ENCODE measurements at places on chromosomes 3 and 15.

- no peak for DNase-seq
Observed at GRCh38 chr3:139894643-139894989, 40.4 kb upstream of the CLSTN2 start.

DNA sequence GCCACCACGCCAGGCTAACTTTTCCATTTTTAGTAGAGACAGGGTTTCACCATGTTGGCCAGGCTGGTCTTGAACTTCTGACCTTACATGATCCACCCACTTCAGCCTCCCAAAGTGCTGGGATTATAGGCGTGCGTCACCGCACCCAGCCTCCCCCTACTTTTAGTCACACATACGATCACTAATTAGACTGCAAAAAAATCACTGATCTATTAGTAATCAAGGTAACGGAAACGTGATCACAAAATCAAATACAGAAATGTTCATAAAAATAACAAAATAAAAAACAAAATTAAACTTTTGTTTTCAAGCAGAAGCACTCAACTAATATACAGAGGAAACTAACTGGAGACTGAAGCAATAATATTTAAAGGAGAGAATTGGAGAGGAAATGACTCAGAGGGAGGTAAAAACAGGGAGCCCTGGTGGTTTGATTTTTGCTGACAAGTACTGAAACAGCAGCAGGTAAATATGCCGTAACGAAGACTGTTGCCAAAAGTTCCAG, 4.6 kb downstream of the WDR53 start:
- peak; percentile 7 for DNase-seq

DNA sequence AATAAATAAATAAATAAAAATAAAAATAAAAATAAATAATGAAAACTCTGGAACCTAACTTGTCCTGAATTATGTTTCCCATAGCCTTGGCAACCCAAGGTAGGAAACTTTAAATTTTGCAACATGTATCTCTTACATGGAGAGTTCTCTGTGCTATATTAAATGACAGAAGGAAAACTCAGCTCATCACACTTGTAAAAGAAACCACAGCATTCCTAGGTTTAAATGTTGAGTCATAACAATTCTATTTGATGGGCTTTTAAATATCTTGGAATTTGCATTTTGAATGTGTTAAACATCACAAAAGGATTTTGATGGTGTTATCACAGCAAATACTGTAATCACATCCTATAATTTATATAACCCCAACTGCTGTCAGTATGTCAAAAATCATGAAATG, 144.2 kb downstream of the LRTM1 start:
- no peak for DNase-seq

GRCh38 chr15:37093480-37094332, 6.6 kb downstream of the MEIS2 start:
- DNase-seq, result no peak
